ENCODE measurements at places on chromosomes 3 and 15.

- DNase-seq, result no peak
Observed at GRCh38 chr3:197399486-197399885, 101.1 kb upstream of the DLG1 start.

GRCh38 chr3:71478568-71478967, 105.0 kb downstream of the FOXP1 start:
- DNase-seq, result peak; percentile 22

DNA sequence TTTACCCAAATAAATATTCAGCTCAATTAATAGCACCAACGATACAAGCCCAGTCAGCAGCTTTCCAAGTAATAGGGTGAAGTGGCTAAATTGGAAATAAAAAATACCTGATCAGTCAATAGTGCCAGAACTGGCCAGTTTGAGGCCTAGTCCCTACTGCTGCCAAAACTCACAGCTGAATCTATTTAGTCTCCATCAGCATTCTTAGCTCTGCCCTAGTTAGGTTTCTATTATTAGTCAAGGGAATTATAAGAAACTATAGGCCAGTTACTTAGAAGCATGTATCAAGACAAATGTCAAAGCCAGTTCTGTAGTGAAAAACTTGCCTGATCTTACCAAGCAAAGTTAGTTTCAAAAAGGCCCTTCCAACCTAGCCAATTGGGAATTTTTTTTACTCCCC, 146.2 kb upstream of the ZBTB20 start:
- no peak for DNase-seq

- no peak for DNase-seq
Observed at GRCh38 chr3:4822568-4822967, 156.7 kb upstream of the BHLHE40 start.

GRCh38 chr3:127652246-127652995, 20.3 kb upstream of the ABTB1 start:
- no peak for DNase-seq

GRCh38 chr15:63634154-63634553, 37.0 kb downstream of the FBXL22 start:
- DNase-seq, result no peak
